Chondrocyte (in vitro differentiated cells): ENCODE measurements at places on chromosomes 2 and 18.

DNA sequence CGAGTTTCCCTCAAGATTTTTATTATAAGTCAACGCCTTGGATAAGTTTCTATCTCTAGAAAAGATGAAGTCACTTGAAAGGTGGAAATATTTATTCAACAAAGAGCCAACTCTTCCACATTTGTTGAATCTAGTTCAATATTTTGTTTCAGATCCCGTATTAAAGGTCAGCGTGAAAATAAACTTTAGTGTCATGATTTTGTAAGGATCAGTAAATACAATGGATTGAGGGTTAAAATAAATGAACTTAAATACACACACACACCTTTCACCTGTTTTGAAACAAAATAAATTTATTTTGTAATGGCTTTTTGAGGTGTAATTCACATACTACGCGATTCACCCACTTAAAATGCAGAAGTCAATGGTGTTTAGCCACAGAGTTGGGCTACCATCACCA lies 16.0 kb upstream of the NPPC start:
- no peak for DNase-seq

GRCh38 chr2:127829845-127830246 lies 18.9 kb upstream of the WDR33 start:
- no peak for DNase-seq

- no peak for DNase-seq
These were observed 48.2 kb upstream of the POLE4 start for GRCh38 chr2:74910245-74910644.

- no peak for DNase-seq
These were observed 481.8 kb downstream of the DLGAP1 start for GRCh38 chr18:3973191-3973850.

DNA sequence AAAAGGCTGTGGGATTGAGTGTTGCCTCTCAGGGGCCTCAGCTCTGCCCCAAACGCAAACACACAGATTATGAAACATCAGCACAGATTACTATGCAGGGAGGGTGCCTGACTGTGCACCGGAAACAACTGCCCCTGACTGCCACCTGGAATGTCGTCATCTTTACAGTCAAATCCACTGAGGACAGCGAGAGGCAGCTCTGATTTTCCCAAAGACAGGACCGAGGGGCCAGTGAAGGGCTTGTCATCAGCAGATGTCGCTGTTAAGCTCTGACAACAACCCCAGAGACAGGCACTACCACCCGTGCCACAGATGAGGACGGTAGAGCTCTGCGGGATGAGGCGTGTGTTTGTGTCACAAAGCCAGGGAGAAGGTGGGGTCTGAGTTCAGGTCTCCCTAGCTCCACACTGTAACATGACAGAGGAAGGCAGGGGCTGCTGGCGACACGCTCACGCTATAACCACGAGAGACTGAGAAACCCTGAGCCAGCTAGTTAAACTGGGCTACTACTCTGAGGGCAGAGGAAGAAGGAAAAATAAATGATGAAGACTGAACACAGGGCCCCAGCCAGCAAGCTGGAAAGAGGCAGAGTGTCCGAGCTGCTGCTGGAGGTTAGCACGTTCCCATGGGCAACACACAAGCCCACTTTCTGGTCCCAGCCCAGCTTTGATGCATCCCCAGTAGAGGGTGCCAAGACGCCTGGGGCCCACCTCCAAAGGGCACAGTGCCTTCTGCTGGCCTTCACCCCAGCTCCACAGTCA lies 47.0 kb downstream of the PARD6G start:
- DNase-seq: no peak

- no peak for DNase-seq
These were observed 26.4 kb downstream of the IDH1 start for GRCh38 chr2:208228476-208228875.

DNA sequence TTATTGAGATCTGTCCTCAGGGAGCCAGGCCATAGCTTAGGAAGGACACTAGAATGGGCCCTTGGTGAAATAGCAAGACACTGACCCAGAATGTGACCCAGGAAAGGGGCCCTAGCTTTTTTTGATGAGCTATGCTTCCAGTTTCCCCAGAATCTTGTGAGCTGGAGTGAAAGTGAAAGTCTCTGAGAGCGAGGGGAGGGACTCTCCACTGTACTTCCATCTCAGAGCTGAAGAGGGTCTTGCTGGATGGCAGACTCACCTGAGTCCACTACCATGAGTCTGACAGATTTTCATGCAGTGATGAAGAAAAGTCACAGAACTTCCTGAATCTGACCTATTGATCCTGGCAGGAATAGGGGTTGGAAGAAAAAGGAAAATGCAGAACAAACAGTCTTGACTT lies 3.1 kb downstream of the ARHGAP25 start:
- DNase-seq: no peak

DNA sequence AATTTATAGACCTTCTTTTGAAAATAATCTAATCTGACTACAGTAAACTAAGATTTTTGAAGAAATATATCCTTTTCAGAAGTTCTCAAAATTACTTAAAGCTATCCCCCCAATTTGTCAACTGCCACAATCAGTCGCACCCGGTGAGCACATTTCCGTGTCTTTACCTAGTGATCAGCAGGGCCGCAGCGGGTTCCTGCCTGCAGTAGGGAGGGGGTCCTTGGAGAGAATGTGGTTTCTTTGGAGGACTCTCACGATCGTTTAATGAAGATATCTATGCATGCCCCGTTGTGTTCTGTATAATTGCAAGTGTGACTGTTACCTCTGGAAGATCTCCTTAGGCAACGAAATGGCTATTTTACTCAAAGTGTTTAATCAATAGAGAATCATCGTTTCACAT lies 251.9 kb upstream of the RAB12 start:
- no peak for DNase-seq

- DNase-seq: no peak
These were observed 21.9 kb downstream of the CD28 start for GRCh38 chr2:203728321-203728720.

- DNase-seq: no peak
These were observed 294.2 kb downstream of the FIGN start for GRCh38 chr2:163441603-163442002.

DNA sequence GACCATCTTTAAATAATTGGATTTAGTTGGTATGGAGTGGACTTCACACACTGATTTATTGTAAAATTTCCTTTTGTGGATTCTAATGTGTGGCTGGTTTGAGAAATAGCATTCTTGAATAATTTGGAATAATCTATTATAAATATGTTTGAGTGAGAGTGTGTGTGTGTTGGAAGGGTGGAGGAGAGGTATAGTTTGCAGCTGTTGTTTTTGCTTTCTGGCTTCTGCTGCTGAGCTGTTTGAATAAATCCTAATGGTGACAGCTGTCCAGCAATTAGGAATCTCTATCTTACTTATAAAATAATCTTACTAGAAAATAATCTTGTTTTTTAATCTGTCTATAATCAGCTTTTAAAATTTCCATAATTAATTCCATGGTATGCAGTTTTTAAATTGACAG lies 1283.0 kb upstream of the CDH2 start:
- DNase-seq: no peak

DNA sequence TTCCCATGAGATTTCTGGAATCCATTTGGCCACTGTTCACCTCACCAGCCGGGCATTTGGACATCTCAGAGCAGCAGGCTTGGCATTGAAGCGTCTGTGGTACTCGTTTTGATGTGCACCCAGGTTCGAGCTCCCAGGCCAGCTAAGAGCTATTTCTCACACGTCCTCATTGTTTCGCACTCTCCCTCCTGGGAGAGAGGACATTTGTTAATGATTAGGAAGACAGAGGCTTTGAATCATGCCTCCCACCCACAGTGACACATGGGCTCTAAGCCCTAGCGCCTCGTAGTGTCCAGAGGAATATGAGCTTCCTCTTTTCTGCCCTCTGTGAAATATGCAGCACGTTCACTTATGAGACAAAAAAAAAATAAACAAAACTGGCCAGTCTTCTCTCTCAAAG lies 361.8 kb downstream of the RND3 start:
- no peak for DNase-seq

- no peak for DNase-seq
These were observed 101.5 kb downstream of the ALPK2 start for GRCh38 chr18:58527285-58527951.

GRCh38 chr2:200171731-200172482 lies 134.6 kb upstream of the SPATS2L start:
- no peak for DNase-seq

DNA sequence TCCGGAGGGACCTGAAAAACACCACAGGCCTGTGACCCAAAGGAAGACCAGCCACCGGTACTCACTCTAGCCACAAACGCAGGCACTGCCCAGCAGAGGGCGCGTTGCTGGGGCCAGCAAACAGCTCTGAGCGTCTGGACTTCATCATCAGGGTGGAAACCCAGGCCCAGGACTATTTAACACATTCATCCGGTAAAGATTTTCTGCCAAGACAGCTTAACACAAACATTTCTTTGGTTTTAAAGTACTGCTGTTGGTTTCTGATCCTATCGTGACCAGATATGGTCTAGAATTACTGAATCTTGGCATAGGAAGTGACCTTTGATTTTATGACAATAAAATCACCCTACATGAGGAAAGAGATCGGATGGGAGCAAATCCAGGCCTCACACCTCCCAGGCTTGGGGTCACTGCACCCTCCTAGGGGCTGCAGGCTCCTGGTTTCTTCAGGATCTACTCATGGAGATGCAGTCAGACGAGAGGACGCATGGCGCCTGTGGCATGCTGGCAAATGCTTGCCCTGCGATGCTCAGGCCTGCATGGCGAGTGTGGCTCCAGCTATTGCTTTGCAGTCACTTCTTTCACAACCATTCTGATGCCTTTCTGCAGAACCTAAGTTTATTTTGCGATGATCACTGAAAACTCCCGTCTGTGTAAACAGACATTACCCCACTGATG lies 130.4 kb downstream of the COL4A4 start:
- no peak for DNase-seq

GRCh38 chr2:144501118-144501517 lies 18.8 kb downstream of the ZEB2 start:
- DNase-seq: no peak

DNA sequence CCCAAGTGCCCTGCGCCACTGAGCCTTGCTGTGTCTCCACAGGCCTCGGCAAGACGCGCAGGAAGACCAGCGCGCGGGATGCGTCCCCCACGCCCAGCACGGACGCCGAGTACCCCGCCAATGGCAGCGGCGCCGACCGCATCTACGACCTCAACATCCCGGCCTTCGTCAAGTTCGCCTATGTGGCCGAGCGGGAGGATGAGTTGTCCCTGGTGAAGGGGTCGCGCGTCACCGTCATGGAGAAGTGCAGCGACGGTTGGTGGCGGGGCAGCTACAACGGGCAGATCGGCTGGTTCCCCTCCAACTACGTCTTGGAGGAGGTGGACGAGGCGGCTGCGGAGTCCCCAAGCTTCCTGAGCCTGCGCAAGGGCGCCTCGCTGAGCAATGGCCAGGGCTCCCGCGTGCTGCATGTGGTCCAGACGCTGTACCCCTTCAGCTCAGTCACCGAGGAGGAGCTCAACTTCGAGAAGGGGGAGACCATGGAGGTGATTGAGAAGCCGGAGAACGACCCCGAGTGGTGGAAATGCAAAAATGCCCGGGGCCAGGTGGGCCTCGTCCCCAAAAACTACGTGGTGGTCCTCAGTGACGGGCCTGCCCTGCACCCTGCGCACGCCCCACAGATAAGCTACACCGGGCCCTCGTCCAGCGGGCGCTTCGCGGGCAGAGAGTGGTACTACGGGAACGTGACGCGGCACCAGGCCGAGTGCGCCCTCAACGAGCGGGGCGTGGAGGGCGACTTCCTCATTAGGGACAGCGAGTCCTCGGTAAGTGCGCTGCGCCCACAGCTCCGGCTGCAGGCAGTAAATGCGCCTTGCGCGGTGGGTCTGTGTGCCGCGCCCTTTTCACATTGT lies 136.8 kb downstream of the NCK2 start:
- DNase-seq: peak; percentile 94

DNA sequence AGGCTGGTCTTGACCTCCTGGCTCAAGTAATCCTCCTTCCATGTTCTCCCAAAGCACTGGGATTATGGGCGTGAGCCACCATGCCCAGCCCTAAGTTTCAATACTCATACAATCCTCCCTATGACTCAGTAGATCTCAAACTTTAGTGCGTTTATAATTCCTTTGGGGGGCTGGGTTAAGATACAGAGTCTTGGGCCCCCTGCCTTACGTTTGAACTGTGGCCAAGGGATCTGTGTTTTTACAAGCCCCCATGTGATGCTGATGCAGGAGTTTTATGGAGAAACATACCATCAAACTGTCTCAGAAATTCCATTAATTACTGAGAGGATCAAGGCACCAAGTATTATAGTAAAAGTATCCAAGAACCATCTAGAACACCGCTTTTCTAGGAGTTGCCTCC lies 38.2 kb upstream of the FAM136A start:
- no peak for DNase-seq

DNA sequence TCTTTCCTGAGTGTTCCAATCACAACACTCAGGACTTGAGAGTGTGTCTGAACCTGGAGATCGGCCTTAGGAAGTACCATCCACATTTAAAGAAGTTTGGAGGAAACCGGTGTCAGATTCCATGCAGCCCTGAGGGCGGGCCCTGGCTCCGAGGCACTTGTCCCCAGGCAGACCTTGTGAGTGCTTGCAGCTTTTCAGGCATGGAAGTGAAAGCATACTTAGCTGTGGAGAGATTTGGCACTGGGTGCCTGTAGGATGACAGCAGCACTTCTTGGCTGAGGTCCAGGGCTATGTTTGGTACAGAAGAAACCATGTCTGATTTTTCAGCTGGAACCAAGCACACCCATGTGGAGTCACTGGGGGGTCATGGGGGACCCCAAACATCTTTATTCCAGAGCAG lies 230.8 kb downstream of the SEPTIN10 start:
- no peak for DNase-seq

DNA sequence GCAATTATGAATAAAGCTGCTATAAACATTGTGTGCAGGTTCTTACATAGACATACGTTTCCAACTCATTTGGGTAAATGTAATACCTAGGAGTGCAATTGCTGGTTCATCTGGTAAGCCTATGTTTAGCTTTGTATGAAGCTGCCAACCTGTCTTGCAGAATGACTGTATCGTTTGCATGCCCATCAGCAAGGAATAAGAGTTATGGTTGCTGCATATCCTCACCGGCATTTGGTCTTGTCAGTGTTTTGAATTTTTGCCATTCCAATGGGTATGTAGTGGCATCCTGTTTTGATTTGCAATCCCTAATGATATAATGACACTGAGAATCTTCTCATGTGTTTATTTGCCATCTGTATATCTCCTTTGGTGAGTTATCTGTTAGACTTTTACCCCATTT lies 20.7 kb downstream of the CCDC150 start:
- DNase-seq: no peak

GRCh38 chr2:237196409-237196808 lies 110.7 kb downstream of the COPS8 start:
- DNase-seq: no peak
